ENCODE measurements at places on chromosomes 5 and 9.

GRCh38 chr5:73031839-73032238, 76.0 kb downstream of the FCHO2 start:
- DNase-seq: peak; percentile 40

DNA sequence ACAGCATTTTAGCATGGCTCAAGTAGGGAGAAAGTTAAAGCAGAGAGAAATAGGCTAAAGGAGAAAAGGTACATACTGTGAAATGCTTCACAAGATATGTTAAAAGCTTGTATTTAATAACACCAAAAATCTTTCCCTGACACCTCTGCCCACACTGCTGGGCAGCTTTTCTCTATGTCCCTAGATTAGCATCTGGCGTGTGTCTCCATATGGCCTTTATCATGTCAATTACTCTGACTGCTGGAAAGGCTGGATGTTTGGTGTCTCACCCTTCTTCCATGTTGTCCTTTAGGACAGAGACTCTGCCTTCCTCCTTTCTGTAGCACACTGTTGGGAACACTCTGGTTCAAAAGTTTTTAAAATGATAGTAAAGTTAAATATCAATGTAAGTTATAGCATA, 122.5 kb downstream of the OXCT1 start:
- DNase-seq: no peak

GRCh38 chr9:71620746-71621145, 147.6 kb downstream of the CEMIP2 start:
- DNase-seq: no peak

- DNase-seq: no peak
Observed at GRCh38 chr5:148376198-148376597, 7.6 kb upstream of the FBXO38 start.

GRCh38 chr9:128094166-128094949, 26.3 kb downstream of the SLC25A25 start:
- DNase-seq: peak; percentile 53

- no peak for DNase-seq
Observed at GRCh38 chr9:128251732-128252100, 24.1 kb downstream of the GOLGA2 start.

DNA sequence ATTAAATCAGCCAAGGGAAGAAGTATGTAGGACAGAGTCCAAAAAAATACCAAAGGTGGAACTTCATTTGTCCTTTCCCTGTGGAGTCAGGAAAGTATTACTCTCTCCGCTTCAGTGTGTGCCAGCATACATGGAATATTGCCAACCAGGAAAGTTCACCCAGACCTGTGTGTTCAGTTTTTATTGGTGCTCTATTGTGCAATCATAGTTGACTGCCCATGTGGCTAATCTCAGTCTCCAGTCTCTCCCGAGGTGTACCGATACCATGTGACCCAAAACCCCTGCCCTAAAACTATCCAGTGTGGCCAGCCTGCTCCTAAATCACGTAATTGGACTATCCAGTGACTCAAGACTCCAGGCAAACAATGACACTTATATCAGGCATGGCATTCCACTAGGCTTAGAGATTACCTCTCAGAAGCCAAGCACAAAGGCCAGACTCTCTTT, 38.8 kb downstream of the NFX1 start:
- DNase-seq: no peak

- DNase-seq: no peak
Observed at GRCh38 chr5:83662558-83662957, 58.1 kb downstream of the HAPLN1 start.

- DNase-seq: no peak
Observed at GRCh38 chr5:129698661-129699060, 49.2 kb upstream of the MINAR2 start.

GRCh38 chr9:77832639-77833038, 184.5 kb upstream of the GNA14 start:
- DNase-seq: no peak

DNA sequence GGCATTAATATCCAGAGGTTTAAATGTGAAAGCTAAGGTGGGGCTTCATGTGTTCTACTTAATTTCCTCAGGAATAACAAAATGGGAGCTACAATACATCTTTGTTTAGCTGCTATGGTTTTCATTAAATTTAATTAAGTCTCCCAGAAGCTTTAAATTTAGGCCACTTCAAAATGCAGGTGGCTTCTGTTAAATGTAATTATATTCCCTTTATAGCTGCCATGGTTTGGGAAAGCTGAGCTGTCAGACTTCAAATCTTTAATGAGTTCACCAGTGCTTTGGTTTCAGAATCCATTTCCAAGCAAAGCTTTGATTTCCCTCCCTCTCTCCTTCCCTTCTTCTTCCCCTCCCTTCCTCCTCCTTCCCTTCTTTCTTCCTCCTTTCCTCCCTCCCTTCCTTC, 58.4 kb upstream of the FAM170A start:
- DNase-seq: no peak

DNA sequence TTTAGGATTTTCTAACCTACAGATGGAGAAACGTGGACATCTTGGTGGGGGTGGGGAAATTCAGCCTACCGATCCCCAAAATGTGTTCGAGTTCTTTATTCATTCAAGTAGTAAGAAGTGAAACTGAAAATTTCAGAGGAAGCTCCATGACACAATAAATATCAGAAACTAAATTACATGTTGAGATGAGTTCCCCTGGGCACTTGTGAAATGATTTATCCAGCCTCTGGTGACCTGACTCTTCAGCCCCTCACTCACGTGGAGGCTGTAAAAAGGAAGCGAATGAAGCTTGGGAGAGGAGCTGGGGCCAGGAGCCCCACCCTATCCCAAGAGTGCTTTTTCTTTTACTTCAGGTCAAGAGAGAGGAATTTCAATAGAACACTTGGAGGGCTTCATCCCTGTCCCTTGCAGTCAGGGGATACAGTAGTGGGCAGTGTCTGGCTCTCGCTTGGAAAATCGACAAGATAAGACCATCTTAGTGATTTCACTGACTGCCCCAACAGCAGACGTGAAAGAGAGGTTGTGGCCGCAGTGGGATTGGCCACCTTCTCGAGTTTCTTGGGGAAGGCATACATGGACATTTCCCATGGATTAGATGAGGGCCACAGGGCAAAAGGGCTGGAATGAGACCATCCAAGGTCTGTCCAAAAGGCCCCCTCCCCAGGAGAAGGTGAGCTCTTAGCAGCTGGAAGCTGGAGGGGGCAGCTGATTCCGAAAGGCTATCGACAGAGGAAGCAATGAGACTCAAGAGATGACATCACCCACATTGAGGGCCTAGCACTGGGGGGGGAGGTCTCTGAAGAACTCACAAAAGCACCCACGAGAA, 76.8 kb upstream of the SH3PXD2B start:
- DNase-seq: no peak

DNA sequence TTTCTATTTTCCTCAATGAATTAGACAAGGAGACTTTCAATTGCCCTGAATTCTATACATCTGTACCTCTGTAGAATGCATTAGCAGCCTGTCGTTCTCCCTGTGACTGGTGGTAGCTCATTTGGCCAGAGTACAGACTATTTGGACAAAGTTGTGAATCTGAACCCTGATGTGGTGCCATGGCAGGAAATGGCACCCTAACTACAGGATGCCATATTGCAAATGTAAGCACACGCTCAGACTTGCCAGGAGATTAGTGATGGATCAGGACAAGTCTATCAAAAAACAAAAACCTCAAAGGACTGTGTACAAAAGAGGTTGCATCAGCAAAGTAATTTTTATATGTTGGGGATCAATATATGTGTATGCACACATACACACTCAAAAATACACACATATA, 58.3 kb downstream of the SVEP1 start:
- no peak for DNase-seq

- no peak for DNase-seq
Observed at GRCh38 chr9:16551692-16552091, 318.8 kb downstream of the BNC2 start.

- no peak for DNase-seq
Observed at GRCh38 chr9:84173961-84174360, 166.6 kb downstream of the SLC28A3 start.

DNA sequence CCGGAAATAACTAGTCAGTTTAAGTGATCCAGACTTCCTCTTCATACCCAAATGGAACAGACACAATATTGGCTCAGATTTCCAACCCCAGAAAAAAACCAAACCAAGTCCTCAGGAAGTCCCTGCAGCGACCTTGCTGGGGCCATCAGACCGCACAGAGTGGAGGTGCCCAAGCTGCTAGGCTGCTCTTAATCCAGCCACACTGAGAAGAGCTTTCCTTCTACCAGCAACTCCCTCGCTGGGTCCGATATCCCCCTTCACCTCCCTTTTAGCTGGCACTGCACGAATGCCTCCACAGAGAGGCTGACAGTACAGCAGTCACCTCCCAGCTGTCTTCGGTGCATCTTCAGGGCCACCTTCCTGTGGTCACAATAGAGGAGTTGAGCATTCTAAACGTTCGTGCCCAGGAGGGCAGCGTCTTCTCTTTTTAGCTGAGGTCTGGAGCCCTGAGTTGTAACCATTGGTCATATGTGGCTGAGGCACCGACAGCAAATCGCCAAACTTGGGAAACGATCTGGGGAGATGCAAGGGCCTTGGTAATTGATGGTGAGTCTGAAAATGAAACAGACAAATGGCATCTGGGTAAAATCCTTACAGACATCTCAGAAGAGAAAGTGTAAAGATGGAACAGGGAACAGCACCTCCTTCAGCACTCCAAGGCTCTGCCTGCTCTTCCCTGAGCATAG, 5.7 kb downstream of the NAIF1 start:
- DNase-seq: no peak

DNA sequence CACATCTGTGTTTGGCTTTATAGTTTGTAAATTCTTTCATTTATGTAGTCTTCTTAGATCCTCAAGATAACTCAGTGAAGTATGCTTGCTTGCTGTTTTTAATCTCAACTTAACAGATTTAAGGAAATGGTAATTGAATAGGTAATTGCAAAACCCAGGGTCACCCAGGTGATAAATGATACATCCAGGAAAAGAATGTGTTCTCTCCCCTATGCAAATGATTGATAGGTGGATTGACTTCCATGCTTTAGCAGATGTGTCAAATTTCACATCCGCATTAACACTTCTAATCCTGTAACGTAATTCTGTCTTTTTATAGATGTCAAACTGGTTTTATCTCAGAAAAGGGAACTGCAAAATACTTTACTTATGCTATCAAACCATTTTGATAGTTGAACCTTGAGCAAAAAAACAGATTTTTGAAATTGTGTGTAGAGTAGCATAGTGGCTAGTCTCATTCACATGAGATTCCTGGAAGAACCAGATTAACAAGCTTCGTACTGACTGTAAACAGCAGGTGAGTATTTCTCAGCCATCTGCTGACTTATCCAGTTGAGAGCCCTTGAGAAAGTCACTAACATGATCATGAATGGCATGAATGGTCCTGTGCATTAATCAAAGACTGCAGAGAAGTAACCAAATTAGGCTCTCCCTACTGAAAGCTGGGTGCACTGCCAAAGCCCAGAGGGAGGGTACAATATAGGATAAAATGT, 86.7 kb upstream of the PAM start:
- DNase-seq: peak; percentile 78

DNA sequence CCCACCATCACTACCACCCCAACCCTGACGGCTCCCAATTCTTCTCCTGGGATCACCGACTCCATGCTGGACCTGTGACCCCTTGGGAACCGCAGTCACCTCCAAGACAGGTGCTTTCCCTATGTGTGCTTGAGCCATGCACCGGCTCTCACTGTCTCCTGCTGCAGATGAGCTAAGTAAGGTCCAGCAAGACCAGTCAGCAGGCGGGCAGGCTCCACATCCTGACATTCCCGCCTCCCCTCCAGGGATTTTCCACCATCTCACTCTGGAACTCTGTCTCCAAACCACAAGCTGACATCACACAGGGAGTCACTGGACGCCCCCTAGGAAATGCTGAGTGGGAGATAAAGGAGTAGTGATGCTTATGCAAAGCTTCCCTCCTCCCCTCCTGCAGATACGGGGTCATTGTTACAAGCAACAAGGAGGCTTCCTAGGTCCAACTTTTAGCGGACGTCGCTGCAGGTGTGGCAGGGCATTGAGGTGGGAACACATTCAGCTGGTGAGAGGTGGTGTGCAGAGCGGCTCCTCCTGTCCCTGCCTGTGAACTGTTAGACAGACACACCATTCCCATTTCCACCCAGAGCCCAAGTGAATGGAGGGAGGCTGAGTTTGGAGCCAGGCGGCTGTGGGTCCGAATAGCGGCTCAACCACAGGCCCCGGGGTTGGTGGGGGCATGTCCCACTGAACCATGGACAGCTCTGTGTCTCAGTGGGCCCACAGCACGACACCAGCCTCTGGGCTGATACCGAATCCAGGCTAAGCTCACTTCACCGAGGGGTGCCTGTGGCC, 129.2 kb upstream of the PHYKPL start:
- DNase-seq: no peak

GRCh38 chr9:133961226-133962165, 30.6 kb downstream of the VAV2 start:
- DNase-seq: no peak

GRCh38 chr9:115596021-115596745, 478.2 kb upstream of the TNC start:
- DNase-seq: no peak

DNA sequence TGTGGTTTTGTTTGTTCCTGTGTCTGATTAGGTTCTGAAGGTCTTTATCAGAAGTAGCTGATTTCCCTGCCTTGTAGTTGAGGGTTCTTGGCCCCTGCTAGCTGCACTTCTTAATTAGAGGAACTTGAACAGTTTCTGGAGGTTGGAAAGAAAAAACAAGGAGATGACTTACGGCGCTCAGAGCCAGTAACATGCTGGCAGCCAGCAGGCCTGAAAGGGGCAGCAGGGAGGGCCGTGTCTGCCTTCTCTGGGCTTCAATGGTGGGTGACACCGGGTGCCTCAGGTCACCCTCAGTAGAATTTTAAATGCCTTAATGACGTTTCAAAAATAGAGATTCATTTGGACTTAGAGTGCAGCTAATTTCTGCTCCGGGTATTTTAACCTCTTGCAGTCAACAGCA, 15.8 kb downstream of the UBE2QL1 start:
- DNase-seq: no peak

GRCh38 chr5:2156358-2157059, 273.8 kb upstream of the IRX4 start:
- DNase-seq: no peak

- peak; percentile 60 for DNase-seq
Observed at GRCh38 chr9:106333481-106333880, 529.5 kb upstream of the ZNF462 start.

GRCh38 chr9:109428854-109429253, 69.3 kb downstream of the PTPN3 start:
- DNase-seq: no peak

Measured in SHP77 treated with DMSO at 0.1 percent for 48 hours (cell line).